Right ventricle myocardium inferior (tissue), 1 donor: ENCODE measurements at places on chromosomes 6 and 20. TPM values are rescaled to one million over a fixed set of nuclear protein-coding genes. Genes with fewer than 3 reads are reported as not detected.

The SLC22A2 gene
- not detected for total RNA-seq

The CFAP206 gene
- total RNA-seq: 0.11 TPM

The EDN1 gene
- 2.9 TPM for total RNA-seq

DNA sequence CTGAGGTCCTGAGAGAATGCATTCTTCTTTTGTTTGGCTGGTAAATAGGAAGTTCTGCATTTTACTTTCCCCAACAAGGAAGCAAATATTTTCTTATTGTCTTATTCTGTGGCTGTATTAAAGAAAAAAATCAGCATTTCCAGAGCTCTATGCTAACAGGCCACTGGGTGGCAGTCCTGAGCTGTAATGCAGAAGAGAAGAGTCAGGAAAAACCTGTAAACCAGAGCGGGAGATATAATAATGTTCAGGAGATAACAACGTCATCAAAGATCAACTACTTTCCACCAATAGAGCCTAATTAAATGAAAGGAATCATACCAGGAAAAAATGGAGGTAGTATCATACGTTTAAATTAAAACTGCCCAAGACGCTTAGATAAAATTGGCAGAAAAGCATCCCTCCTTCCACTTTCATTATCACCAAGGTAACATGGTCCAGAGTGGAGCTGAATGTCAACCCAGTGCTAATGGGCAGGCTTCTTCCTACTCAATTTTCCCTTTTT, 55.6 kb upstream of the CARMIL1 start:
- peak; percentile 70 for DNase-seq

GRCh38 chr20:51554538-51555165, 12.1 kb upstream of the NFATC2 start:
- no peak for DNase-seq

GRCh38 chr6:121235386-121235785, 98.9 kb downstream of the TBC1D32 start:
- no peak for DNase-seq

GRCh38 chr6:82741996-82742385, 323.6 kb downstream of the UBE3D start:
- no peak for DNase-seq

- DNase-seq: no peak
Observed at GRCh38 chr6:134809130-134809529, 140.8 kb downstream of the ALDH8A1 start.

DNA sequence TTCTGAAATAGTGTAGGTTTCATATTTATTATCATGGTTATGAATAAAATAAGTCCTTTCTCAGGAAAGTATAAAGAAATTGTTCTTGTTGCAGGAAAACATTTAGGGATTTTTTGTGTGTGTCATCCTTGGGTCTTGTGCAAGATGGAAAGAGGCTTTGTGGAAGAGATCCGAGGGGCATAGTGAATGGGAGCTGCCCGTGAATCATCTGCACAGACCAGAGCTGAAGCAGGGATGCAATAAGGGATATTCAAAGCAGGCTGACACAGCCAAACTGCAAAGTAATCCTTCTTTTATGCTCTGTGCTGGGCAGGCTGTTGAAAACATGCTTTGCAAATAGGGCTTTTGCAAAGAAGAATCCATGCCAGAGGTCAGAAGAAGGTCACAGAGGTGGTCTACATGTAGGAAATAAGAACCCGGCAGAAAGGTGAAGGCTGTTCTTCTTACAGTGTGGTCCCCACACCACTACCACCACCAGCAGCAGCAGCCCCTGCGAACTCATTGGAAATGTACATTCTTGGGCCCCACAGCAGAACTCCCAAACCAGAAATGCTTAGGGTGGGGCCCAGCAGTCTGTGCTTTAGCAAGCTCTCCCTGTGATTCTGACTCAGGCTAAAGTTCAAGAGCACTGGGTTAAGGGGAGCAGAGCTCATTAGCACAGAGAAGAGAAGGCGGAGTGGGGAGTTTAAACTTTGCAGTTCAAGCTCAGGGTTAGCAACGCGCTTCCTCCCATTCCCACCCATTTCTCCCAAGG, 237.6 kb downstream of the QKI start:
- no peak for DNase-seq

- DNase-seq: no peak
Observed at GRCh38 chr20:54680872-54681619, 205.7 kb downstream of the DOK5 start.

DNA sequence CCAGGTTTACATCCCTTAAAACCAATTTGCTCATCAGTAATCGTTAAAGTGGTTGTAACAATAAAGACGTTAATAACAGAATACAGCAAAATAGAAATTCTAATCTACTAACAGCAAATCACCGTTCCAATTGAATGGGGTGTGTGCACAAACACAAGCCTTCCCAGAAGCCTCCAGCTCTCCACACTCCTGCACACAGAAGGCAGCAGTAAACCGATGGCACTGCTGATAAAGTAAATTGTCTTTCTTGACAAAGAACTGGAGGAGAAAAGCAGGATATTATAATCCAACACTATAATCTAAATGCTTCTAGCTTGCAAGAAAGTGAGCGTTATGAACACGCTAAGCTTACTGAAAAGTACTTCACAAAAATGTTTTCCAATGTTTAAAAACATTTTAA, 7.0 kb downstream of the ZNF217 start:
- DNase-seq: no peak

- no peak for DNase-seq
Observed at GRCh38 chr6:68040312-68040778, 594.7 kb upstream of the ADGRB3 start.
